Naive thymus-derived CD4-positive, alpha-beta T cell (primary cell): ENCODE measurements at places on chromosomes 12 and 14.

GRCh38 chr12:112973011-112973735 is 5.1 kb upstream of the OAS2 start:
- DNase-seq = no peak

DNA sequence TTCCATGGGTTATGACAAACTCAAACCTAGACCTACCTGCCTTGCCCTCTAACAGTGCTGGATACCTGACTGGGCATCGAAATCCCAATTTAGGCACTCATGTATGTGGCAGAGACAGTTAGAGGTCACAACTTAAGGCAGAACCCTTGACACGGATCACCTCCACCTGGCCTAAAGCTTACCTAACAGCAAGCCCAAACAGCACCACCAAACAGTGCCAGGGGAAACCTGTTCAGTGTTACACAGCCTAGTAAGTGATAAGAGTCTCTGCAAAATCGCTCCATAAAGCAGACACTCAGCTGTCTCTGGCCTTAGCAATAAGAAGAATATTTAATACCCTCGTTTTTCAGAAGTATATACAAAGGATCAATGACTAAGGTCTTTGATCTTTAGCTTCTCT is 77.8 kb downstream of the SPPL3 start:
- DNase-seq = no peak

GRCh38 chr12:82375201-82375600 is 16.9 kb downstream of the METTL25 start:
- no peak for DNase-seq

GRCh38 chr12:82801951-82802610 is 115.4 kb downstream of the TMTC2 start:
- DNase-seq = no peak

DNA sequence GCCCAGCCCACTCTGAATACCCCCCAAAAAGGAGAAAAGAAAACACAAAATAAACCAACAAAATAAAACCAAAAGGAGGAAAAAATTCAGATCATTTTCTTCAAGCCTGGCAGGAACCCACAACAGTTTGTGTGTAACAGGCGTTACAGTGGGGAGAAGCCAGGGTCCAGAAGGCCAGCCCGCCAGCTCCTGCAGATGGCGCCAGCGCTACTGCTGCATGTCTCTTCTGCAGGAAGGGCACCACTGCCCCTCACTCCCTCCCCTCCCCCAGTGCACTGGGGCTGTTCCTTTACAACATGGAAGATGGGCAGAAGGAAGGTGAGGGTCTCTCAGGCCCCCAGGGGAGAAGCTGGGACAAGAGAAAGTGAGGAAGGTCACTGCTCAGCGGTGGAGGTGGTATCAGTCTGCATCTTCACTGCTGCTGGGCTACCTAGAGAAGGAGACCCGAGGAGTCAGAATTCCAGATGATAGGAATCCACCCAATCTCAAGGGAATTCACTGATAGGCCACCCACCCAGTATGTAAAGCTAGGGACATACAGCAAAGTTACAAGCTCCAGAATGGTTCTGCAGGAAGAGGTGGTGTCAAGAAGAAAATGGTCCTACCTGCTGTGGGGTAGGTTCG is 2.3 kb upstream of the NOP2 start:
- no peak for DNase-seq

DNA sequence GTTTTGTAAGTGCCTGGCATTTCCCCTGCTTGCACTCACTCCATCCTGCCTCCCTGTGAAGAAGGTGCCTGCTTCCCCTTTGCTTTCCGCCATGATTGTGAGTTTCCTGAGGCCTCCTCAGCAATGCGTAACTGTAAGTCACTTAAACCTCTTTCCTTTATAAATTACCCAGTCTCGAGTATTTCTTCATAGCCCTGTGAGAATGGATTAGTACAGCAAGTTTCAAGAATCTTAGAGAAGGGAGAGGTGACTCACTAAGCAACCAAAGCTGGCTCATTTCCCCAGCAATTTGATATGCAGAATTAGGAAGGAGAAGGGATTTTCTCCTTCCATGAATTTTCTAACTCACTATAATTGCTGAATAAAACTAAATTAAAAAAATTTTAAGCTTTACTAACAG is 251.0 kb upstream of the FOXG1 start:
- no peak for DNase-seq

DNA sequence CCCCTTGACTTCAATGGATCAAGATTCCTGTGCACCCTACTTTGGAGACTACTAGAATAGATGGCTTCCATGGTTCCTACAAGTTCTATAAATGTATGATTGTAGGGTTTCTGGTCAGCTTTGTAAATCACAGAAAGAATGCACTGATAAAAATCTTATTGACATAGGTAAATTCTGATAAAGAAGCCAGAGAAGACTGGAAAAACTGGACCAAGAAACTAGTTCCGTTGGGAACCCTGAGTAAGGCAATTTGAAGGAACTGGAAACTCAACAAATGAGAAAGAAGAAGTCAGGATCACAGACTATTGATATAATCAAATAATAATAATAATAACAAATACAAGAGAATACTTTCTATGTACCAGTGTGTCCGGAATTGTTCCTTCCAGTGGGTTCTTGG is 15.4 kb upstream of the MGST1 start:
- DNase-seq = no peak

- no peak for DNase-seq
Observed at GRCh38 chr12:113611652-113612051, 140.0 kb upstream of the LHX5 start.

GRCh38 chr12:118190266-118190665 is 54.3 kb downstream of the PEBP1 start:
- DNase-seq = no peak

- no peak for DNase-seq
Observed at GRCh38 chr12:120614848-120615247, 25.6 kb upstream of the CABP1 start.

DNA sequence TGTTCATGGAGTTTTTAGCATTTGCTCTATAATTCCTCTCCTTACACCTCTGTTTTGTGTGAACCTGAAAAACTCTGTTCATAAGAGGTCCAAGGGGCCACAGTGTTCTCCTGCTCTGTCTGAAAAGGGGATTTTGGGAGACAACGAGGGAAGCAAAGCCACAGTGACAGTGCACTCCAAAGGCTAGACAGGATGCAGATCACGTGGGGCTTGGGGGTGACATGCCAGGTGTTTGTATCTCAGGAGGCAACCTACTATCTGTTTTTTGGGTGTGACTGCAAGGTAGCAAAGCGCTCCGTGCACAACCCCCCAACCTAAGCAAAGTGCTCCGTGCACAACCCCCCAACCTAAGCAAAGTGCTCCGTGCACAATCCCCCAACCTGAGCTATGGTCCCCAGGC is 5.1 kb upstream of the CHD4 start:
- DNase-seq = peak; percentile 61

GRCh38 chr14:72605096-72605920 is 288.6 kb downstream of the DPF3 start:
- DNase-seq = no peak
